Forelimb muscle (tissue), 1 donor: ENCODE measurements at places on chromosomes 2 and 18. TPM values are rescaled to one million over a fixed set of nuclear protein-coding genes. Genes with fewer than 3 reads are reported as not detected.

DNA sequence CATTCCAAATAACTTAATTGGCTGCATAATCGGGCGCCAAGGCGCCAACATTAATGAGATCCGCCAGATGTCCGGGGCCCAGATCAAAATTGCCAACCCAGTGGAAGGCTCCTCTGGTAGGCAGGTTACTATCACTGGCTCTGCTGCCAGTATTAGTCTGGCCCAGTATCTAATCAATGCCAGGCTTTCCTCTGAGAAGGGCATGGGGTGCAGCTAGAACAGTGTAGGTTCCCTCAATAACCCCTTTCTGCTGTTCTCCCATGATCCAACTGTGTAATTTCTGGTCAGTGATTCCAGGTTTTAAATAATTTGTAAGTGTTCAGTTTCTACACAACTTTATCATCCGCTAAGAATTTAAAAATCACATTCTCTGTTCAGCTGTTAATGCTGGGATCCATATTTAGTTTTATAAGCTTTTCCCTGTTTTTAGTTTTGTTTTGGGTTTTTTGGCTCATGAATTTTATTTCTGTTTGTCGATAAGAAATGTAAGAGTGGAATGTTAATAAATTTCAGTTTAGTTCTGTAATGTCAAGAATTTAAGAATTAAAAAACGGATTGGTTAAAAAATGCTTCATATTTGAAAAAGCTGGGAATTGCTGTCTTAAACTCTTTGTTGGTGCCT is 1.4 kb downstream of the PCBP1 start:
- DNase-seq = no peak

DNA sequence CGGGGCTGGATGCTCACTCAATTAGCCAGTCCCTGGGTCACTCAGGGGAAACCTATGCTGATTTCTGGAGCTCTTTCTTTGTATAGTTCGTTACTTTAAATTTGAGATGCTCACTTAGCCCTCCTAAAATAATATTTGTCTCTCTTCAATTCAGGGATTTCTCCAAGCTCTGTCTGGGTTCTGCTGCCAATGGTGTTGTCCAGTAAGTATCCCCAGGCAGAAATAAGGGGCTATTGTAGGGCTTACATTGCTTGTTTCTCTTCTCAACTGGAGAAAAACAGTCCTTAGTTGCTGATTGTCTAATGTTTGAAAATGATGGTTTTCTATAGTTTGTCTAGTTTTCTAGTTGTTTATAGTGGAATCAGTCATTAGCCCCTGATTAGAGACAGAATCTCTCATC is 5.0 kb downstream of the RAB6C start:
- no peak for DNase-seq

DNA sequence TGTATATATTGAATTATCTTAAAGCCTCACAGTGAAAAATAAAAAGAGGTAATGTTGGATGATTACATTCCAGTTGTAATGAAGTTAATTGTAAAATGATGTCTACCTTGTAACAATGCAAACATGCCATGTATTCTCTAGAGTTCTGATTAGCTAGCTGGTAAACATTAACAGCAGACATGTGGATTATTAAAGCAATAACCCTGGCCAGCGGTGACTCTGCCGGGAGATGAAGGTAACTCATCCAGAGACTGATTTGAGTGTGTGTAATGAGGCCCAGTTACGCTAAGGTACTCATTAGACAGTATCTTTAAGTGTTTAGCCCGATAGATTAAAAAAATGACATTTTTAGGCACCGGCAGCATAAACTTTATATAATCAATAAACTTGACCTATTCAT is 79.6 kb upstream of the REV1 start:
- DNase-seq = no peak

The DES gene
- polyA plus RNA-seq = 5,672 TPM

DNA sequence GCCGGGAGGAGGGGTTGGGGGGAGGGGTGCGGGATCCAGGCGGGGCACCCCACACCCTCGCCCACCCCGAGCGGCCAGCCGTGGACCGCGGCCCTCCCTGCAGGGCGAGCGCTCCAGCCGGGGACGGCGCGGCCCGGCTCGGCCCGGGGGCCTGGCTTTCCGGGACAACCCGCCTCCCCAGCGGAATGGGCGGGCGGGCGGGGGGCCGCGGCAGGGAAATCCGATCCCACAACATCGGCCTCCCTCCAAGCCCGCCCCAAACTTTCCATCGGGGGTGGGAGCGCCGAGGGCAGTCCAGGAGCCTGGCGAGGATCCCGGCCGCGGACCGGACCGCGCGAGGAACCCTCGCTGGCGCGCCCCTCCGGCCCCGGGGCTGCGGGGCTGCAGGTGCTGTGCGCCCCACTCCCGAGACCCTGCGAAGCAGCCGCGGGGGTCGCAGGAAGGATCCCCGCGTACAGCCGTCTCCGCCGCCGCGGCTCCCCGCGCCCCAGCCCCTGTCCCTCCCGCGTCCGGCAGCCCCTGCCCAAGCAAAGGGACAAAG is 529 bp downstream of the SEMA4C start:
- no peak for DNase-seq

The PPIL3 gene
- polyA plus RNA-seq = 63.7 TPM

GRCh38 chr2:53442783-53443182 is 324.8 kb upstream of the CHAC2 start:
- DNase-seq = no peak
